SW 1271 (cell line): ENCODE measurements at places on chromosomes 6 and 20.

- DNase-seq, result no peak
These were observed 25.5 kb downstream of the TTBK1 start for GRCh38 chr6:43268782-43269272.

- DNase-seq, result no peak
These were observed 20.7 kb upstream of the ELOVL2 start for GRCh38 chr6:11064836-11065235.

GRCh38 chr6:90118069-90118468 is 178.6 kb downstream of the BACH2 start:
- no peak for DNase-seq

DNA sequence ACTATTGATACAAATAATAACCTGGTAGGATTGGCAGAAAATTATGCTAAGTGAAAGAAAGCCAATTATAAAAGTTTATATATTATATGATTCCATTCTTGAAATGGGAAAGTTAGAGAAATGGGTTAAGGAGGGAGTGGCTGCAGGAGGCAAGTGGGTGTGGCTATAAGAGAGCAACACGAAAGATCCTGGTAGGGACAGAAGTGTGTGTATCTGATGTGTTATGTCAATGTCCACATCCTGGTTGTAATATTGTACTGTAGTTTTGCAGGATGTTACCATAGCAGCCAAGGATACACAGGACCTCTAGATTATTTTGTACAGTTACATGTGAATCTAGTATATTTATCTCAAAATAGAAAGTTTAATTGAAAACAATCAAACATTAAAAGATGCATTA is 46.8 kb downstream of the SNX5 start:
- DNase-seq, result no peak

DNA sequence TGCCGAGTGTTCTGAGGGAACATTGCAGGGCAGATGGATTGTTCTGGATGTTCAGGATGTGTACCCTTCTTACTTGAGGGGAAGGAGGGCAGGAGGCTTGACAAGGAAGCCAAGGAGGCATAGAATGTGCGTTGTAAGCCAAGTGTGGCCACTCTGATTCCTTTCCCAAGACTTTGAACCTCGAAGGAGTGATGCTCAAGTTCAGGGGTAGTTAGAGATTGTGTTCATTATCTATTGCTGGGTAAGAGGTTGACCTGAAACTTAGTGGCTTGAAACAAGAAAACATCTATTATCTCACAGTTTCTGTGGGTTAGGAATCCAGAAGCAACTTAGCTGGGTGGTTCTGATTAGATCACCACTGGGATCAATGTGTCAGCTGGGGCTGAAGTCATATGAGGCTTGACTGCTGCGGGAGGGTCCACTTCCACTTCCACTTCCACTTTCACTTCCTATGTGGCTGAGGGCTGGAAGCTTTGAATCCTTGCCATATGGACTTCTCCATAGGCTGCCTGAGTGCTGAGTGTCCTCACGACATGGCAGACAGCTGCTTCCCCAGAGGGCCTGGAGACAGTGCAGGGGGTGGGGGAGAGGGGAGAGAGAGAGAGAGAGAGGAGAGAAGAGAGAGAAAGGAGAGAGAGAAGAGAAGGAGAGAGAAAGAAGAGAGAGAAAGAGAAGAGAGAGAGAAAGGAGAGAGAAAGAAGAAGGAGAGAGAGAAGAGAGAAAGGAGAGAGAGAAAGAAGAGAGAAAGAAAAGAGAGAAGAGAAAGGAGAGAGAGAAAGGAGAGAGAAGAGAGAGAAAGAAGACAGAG is 6.9 kb upstream of the CD40 start:
- no peak for DNase-seq

DNA sequence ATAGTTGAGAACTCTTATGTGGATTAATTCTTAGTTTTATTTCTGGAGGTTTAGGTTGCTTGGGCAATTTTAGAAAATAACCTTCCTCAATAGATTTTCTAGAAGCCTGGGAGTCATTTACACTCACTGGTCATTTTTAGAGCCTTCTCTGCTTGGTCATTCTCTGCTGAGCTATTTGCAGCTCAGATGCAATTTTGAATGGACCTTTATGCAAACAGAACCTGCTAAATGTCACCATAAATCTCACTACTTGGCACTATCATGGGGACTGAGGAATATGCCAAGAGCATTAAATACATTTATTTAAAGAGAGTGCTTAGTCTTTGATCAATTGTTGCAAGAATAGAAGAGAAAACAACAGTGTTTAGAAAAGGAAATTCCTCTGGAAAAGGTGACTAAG is 154.0 kb downstream of the CLVS2 start:
- no peak for DNase-seq

DNA sequence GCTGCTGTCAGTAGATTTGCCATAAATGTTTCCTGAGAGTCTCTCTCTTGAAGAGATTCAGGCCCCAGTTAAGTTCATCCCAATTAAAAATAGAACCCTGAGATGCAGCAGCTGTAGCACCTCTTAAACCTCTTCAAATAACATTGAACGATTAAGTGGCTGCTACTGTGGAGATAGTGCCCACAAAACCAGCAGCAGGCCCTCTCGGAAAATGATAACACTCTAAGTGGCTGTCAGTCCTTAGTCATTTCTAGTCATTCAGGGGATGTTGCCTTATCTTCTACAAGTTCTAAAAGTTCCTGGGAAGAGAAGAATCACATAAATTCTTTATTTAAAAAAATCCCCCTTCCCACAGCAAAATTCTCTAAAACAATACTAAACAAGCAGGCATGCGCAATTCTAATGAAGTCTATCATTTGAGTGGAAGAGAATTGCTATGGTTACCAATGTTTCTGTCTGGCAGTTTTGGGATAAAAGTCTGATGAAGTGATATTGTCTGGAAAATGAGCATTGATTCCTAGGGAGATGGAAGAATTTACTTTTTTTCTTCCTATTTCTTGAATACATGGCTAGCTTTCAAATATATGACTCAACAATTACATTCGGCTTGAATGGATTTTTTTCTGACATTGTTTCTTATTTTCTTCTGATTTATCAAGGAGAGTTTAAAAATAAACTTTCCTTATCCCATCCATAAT is 131.9 kb downstream of the TRMT11 start:
- DNase-seq, result no peak

DNA sequence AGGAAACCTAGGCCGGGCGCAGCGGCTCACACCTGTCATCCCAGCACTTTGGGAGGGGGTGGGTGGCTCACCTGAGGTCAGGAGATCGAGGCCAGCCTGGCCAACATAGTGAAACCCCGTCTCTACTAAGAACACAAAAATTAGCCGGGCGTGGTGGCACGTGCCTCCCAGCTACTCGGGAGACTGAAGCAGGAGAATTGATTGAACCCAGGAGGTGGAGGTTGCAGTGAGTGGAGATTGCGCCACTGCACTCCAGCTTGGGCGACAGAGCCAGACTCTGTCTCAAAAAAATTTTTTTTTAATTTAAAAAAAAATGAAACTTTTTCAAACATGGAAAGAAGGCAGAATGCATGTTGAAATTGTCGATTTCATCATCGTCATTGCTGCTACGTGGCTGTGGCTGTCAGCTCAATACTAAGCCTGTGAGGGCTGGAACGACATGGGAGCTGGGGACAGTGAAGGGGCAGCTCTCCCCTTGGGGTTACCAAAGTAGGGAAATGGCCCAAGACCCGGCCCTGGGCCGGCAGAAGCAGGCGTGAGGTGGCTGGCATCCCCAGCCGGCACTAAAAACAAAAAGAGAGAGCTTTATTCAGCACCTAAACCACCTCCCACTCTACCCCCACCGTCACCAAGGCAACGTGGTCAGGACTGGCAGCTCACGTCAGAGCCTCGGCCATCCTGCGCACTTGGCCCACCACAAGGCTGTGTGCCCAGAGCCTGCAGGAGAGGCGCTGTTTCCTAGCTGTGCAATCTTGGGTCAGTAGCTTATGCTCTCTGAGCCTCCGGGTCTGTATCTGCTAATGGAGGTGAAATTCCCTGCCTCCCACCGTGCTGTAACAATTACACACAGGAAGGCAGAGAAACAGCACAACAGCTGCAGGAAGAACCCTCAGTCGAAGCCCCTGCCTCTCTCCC is 30.8 kb downstream of the AGPAT4 start:
- no peak for DNase-seq

- DNase-seq, result no peak
These were observed 387.1 kb upstream of the FLRT3 start for GRCh38 chr20:14724468-14724867.

DNA sequence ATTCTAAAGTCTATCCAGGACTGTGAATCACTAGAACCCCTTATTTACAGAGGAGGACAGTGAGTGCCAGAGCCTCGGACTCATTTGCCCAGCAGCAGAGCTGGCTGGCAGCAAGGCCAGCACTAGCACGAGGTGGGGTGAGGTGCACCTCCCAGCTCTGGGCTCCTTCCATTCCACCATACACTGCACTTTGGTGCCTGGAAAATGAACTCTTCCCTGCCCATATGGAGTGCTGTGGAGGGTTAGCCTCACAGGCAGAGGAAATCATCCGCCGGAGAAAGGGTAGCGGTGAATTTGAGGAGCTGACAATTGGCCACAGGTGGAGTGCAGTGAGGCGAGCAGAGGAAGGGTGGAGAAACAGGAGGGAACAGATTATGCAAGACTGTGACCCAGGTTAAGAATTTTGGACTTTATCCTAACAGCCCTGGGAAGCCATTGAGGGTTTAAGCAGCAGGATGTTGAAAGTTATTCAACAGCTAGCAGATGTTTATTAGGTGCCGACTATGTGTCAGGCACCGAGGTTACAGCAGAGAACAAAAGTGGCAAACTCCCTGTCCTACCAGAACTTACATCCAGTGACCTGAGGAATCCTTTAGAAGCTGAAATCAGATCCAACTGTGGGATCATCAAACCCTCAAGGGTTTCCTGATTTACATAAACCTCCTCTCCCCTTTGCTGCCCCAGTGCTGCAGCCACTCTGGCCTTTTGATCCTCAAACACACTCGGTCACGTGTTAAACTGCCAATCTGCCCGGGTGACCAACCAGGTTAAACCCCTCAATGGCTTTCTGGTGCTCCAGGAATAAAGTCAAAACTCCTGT is 6.2 kb downstream of the TRIM26 start:
- no peak for DNase-seq

DNA sequence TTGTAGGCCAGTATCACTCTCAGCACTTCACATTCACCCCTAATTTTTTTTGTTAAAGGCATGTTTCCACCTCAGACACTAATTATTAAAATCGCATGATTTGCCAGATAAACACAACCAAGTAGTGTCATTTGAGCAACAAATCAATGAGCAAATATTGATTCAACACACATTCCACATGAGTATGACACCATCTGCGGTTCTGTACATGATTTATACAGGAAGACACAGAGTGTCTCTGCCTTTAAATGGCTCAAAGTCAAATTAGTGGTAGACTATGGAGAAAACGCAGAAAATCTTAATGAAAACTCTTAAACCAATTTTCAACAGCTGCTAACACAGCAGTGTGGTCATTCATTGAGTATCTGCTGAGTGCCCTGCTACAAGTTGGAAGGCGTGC is 300.2 kb downstream of the SOX4 start:
- DNase-seq, result no peak

GRCh38 chr6:116158641-116159040 is 32.7 kb upstream of the COL10A1 start:
- no peak for DNase-seq

- DNase-seq, result no peak
These were observed 417 bp downstream of the PRRT1 start for GRCh38 chr6:32151181-32151862.

- DNase-seq, result no peak
These were observed at the start of gene HLA-DPB1 for GRCh38 chr6:33075568-33076405. Gene HLA-DPB1, plus strand, starts transcription at chr6:33075990. Its CDS starts 52 bp downstream, at chr6:33076042.

GRCh38 chr6:20891161-20891560 is 356.9 kb downstream of the CDKAL1 start:
- DNase-seq, result no peak

GRCh38 chr6:55836945-55837344 is 38.4 kb downstream of the BMP5 start:
- no peak for DNase-seq

- DNase-seq, result no peak
These were observed 108.0 kb downstream of the PPP1R14C start for GRCh38 chr6:150250826-150251225.

DNA sequence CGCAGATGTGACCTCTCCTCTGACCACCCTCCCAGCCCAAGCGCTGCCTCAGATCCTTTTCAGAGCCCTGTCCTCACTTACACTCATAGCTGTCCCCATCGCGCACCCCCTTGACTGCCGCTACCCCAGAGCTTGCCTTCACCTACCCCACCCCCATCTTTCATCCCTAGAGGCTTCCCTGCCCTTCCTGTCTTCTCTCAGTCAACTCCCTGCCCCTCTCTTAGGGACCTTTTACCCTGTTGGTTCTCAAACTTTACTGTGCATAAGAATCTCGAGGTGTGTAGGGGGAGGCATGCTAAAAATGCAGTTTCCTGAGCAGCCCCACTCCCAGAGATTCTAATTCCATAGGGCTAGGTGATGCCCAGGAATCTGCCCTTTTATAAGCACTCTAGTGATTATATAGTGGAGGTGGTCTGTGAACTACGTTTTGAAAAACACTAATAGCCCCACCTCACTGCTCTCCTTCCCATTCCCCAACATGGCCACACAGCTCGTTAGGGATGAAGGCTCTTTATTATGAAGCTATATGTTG is 725 bp downstream of the TM9SF4 start:
- no peak for DNase-seq

DNA sequence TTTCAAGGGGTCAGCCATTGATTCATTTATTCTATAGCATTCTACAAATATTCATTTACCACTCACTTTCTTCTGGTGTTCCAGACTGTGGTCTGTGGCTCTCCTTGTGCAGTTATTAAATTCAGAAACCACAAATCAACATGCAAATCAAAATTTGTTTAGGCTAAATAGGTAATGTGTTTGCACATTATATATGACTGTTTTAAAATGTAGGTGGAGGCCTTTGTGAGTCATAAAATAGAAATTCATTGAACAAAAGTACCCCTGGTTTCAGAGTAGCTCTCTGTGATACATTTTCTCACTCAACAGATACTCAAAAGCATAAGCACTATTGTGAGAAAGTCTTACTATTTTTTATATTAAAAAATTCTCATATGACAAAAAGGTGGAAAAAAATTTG is 385.5 kb upstream of the TSHZ2 start:
- DNase-seq, result no peak

- DNase-seq, result no peak
These were observed 928.7 kb upstream of the GJE1 start for GRCh38 chr6:141203902-141204575.

- DNase-seq, result no peak
These were observed 19.8 kb downstream of the USP45 start for GRCh38 chr6:99495466-99495865.

DNA sequence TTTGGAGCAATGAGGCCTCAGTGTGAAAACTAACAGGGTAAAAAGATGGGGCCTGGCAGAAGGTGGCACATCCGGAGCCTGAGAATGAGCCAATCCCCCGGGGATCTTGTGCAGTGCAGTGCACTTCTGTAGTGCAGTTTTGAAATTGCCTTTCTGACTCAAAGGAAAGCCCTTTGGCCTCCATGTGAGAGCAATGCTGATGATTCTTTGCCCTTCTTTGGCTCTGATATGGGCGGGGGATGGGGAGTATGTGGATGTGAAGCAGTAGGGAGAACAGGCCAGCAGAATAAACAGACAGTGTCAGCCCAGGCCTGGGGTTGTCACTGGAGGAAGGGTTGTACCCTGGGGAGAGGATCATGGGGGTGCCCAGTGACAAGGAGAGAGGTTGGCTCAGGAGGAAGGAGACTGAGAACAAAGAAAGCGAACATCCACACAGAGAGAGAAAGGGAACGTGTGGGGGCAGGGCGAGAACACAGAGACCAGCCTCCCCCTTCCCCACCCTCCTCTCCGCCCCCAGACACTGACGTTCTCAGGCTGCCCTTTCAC is 351.2 kb downstream of the CDC5L start:
- no peak for DNase-seq
